Melanocyte of skin (primary cell): ENCODE measurements at places on chromosomes 6 and 20. TPM values are rescaled to one million over a fixed set of nuclear protein-coding genes. Genes with fewer than 3 reads are reported as not detected.

Gene PHACTR2
- total RNA-seq: 19.6 and 35.2 TPM in 2 replicates

Gene PARD6B
- 0.34 and 0.36 TPM in 2 replicates for total RNA-seq

Gene CDH4
- total RNA-seq: 0.67 and 2.2 TPM in 2 replicates

Gene CYP21A2
- not detected in 2 replicates for total RNA-seq

Gene LRFN2
- not detected in 2 replicates for total RNA-seq

Gene HEY2
- 0.15 TPM in 1 of 2 replicates, not detected in the other for total RNA-seq

Gene SLC22A16
- 0.15 and 0.33 TPM in 2 replicates for total RNA-seq

Gene TTI1
- total RNA-seq: 16.2 and 21.1 TPM in 2 replicates

Gene UQCC2
- 23.3 and 31.6 TPM in 2 replicates for total RNA-seq

Gene COL21A1
- total RNA-seq: under 0.01 TPM in 1 of 2 replicates, not detected in the other

Gene C6orf15
- not detected in 2 replicates for total RNA-seq

Gene SIRPD
- total RNA-seq: not detected in 2 replicates

Gene FRK
- 0.67 and 0.93 TPM in 2 replicates for total RNA-seq

Gene CCR6
- not detected in 2 replicates for total RNA-seq

Gene HTR1E
- total RNA-seq: not detected in 2 replicates

Gene SYNDIG1
- under 0.01 TPM in 1 of 2 replicates, not detected in the other for total RNA-seq

Gene MUC21
- not detected in 2 replicates for total RNA-seq

Gene KIF13A
- total RNA-seq: 65.7 and 70.9 TPM in 2 replicates

Gene KIF6
- total RNA-seq: 7.9 and 11.6 TPM in 2 replicates

Gene SS18L1
- total RNA-seq: 12.7 and 15.8 TPM in 2 replicates

Gene MAK
- under 0.01 TPM in 1 of 2 replicates, not detected in the other for total RNA-seq

Gene PCK1
- total RNA-seq: not detected in 2 replicates

Gene TNFRSF6B
- total RNA-seq: 0.67 TPM in 1 of 2 replicates, not detected in the other

Gene CYP39A1
- total RNA-seq: 5.7 and 7.0 TPM in 2 replicates

Gene RSPH4A
- total RNA-seq: under 0.01 and 0.31 TPM in 2 replicates

Gene ATP6V1G2
- 0.73 and 1.0 TPM in 2 replicates for total RNA-seq

Gene HLA-DQB2
- total RNA-seq: not detected in 2 replicates

Gene TLDC2
- not detected in 2 replicates for total RNA-seq

Gene GSTA4
- 24.1 and 30.5 TPM in 2 replicates for total RNA-seq

Gene SRC
- total RNA-seq: 10.0 and 15.0 TPM in 2 replicates

Gene GPSM3
- 13.3 TPM in 2 replicates for total RNA-seq

Gene TRIM40
- not detected in 2 replicates for total RNA-seq

Gene TINAG
- total RNA-seq: not detected in 2 replicates

Gene HSPA1L
- total RNA-seq: 0.67 and 0.93 TPM in 2 replicates

Gene PACSIN1
- total RNA-seq: not detected in 2 replicates

Gene NFYA
- total RNA-seq: 9.3 and 13.4 TPM in 2 replicates

Gene CLPSL1
- total RNA-seq: not detected in 2 replicates

Gene CNKSR3
- 4.8 and 5.8 TPM in 2 replicates for total RNA-seq

Gene EYS
- total RNA-seq: not detected in 2 replicates

Gene TPBG
- total RNA-seq: 1.00 and 1.1 TPM in 2 replicates

Gene GTF3C6
- total RNA-seq: 60.3 and 69.6 TPM in 2 replicates

Gene FBXO9
- total RNA-seq: 32.6 and 46.6 TPM in 2 replicates

Gene TTK
- total RNA-seq: 37.5 and 48.3 TPM in 2 replicates

Gene PTCRA
- 1.5 TPM in 1 of 2 replicates, not detected in the other for total RNA-seq

Gene IYD
- not detected in 2 replicates for total RNA-seq

Gene EMILIN3
- total RNA-seq: under 0.01 and 0.15 TPM in 2 replicates

Gene HSF2
- 13.1 and 21.4 TPM in 2 replicates for total RNA-seq

Gene GJA1
- total RNA-seq: 14.2 and 24.0 TPM in 2 replicates

Gene CLIC1
- 446 and 511 TPM in 2 replicates for total RNA-seq

Gene SYCP2
- total RNA-seq: 0.33 and 0.93 TPM in 2 replicates

Gene FAM184A
- total RNA-seq: 0.73 and 1.4 TPM in 2 replicates

Gene EIF6
- total RNA-seq: 80.5 and 106 TPM in 2 replicates

Gene CD24
- 0.33 and 0.46 TPM in 2 replicates for total RNA-seq

Gene SLA2
- total RNA-seq: under 0.01 TPM in 1 of 2 replicates, not detected in the other

Gene CNR1
- total RNA-seq: 0.15 and 0.67 TPM in 2 replicates
